ENCODE measurements at places on chromosomes 12 and 14. TPM values are rescaled to one million over a fixed set of nuclear protein-coding genes. Genes with fewer than 3 reads are reported as not detected.

DNA sequence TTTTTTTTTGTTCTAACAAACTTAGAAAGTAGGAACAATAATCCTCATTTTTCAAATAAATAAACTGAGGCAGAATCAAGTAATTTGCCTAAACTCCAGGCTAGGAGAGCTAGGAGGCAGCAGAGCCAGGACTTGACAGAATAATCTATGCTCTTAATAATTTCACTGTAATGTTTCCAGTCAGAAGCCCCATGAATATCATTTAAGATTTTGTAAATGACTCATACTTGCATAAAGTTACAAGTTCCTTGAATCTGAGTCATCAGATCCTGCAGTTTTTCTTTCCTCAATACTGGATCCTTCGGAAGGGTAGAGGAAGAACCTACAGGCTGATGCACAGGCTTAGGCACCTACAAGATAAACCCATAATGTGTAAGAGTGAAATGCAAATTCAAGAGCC is 29.0 kb downstream of the CAPRIN2 start:
- DNase-seq, result no peak

DNA sequence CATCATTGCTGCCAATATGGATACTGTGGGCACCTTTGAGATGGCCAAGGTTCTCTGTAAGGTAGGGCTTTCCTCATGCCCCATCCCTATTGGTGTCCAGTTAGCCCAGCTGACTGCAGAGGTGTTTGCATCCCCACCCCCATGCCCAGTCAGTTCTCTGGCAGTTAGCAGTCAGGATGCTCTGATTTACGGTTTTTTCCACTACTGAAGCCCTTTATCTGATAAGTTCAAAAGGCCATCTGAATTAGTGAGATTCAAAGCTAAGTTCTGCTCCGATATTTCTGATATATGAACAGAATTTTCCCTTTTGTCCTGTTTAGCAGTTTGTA is 773 bp downstream of the GMPR2 start:
- no peak for DNase-seq

GRCh38 chr12:109597795-109598427 is 24.3 kb downstream of the MVK start:
- DNase-seq, result peak; percentile 70

- DNase-seq, result no peak
These were observed 104.2 kb upstream of the MAP1LC3B2 start for GRCh38 chr12:116454950-116455447.

CFAP251 gene
- polyA plus RNA-seq, result 12.5 TPM

CPNE8 gene
- 6.5 TPM for polyA plus RNA-seq

GSKIP gene
- polyA plus RNA-seq, result 20.8 TPM
